ENCODE measurements at places on chromosomes 12 and 14.

- DNase-seq = no peak
Observed at GRCh38 chr12:53118751-53119300, 15.5 kb downstream of the SOAT2 start.

DNA sequence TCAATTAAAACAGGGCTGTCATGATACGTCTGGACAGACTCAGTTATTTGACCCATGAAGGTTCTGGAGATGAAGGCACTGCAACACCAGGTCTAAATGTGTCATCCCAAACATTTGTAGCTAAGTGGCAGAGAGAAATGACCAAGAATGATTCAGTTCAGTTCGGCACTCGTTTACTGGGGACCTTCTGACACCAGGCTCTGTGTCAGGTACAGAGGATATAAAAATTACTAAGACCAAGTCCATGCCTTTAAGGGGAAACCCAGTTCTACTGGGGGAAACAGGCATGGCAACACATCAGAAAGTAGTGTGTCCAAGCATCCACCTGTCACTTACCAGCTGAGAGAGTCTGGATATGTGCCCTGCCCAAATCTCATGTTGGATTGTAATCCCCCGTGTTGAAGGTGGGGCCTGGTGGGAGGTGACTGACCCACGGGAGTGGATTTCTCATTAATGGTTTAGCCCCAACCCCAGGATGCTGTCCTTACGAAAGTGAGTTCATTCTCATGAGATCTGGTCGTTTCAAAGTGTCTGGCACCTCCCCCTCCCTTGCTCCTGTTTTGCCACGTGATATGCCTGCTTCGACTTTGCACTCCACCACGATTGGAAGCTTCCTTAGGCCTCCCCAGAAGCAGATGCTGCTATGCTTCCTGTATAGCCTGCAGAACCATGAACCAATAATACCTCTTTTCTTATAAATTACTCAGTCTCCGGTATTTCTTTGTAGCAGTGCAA lies 41.9 kb upstream of the BCL2L14 start:
- DNase-seq = no peak

DNA sequence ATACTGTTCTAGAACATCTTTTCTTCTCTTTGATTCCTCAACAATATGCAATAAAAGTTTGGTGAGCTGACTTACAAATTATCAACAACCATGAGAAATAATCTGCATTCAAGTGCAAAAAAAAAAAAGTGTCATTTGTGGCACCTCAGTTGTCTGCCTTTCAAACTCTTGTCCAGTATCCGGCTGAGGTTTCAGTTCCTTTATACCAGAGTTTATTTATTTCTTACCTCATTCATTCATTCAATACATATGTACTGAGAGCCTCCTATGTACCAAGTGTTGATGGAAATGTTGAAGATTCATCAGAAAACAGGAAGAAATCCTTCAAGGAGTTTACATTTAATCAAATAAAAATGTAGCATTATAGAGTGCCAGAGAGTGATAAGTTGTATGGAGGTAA lies 484.1 kb downstream of the RMST start:
- no peak for DNase-seq

- no peak for DNase-seq
Observed at GRCh38 chr12:106416273-106416672, 58.7 kb downstream of the POLR3B start.

DNA sequence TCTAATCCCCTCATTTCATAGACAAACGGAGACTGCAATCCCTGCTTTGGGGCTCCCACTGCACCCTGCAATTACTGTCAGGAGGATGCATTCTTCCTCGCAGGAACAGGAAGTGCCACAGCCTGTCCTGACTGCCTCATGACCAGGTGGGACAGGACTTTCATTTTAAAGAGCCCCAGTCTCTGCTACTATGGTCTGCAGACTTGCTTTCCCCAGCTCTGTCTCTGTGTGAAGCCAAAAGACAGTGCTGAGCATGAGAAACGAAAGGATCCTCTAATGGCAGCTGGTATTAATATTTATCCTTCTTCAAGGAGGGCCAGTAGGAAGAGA lies 60.0 kb upstream of the PNMA1 start:
- no peak for DNase-seq

- no peak for DNase-seq
Observed at GRCh38 chr14:52873065-52873464, 77.8 kb downstream of the FERMT2 start.

- no peak for DNase-seq
Observed at GRCh38 chr14:99224116-99224910, 47.7 kb downstream of the BCL11B start.

- DNase-seq = no peak
Observed at GRCh38 chr12:120367924-120368788, 808 bp downstream of the MSI1 start.

DNA sequence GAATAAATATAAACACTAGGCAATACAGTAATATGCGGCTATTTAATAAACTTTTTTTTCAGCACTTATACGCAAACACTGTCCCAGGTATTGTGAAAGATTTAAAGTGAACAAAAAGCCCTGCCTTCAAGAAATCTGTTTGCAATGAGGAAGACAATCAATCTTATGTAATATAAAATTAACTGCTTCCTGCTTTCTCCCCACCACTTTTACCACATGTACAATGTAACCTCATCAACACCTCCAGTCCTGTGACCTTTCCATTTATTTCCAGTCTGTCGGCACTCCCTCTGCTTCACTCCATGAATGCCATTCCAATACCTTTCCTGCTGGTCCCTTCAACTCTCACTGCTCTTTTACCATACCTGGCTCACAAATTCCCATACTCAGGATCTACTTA lies 10.5 kb downstream of the SNX6 start:
- no peak for DNase-seq

DNA sequence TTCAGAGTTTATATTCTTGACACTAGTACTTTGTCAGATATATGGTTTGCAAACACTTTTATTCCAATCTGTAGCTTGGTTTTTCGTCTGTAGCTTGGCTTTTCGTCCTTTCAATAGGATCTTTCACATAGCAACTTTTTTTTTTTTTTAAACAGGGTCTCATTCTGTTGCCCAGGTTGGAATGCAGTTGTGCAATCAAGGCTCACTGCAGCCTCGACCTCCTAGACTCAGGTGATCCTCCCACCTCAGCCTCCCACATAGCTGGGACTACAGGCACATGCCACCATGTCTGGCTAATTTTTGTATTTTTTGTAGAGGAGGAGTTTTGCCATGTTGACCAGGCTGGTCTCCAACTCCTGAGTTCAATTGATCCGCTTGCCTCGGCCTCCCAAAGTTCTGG lies 460.4 kb upstream of the SOX5 start:
- no peak for DNase-seq

Measured in NCI-H2081 (cell line).